ENCODE measurements at places on chromosomes 5 and 9.

DNA sequence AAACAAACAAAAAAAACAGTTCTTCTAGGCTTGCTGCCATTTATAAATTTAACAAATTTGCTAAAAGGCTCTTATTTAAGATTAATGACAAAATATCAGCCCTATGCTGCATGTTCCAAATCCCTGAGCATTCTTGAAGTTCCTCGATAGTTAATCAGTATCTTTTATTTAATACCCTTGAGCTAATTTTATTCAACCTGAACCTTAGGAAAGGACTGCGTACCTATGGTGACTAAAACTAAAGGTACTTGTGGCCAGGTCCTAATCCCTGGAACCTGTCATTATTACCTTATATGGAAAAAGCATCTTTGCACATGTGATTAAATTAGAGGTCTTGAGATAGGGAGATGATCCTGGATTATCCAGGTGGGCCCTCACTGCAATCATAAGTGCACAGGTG lies 10.5 kb upstream of the INIP start:
- DNase-seq, result no peak

DNA sequence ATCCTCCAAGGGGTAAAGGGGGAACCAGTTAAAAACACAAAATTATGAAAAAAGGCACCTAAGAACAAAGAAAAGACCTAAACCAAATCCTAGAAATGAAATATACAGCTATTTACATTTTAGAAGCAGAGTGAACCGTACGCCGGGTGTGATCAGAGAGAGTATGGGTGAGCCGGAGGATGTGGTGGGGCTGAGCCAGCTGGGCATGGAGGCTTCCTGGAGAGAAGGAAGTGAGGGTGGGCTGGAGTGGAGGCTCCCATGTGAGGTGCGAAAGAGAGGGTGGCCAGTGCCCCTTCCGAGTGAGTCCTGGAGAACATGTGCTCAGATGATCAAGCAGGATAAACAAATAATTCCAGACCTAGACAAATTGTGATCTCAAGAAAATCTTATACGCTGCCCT lies 111.6 kb downstream of the CACNA1B start:
- DNase-seq, result no peak

DNA sequence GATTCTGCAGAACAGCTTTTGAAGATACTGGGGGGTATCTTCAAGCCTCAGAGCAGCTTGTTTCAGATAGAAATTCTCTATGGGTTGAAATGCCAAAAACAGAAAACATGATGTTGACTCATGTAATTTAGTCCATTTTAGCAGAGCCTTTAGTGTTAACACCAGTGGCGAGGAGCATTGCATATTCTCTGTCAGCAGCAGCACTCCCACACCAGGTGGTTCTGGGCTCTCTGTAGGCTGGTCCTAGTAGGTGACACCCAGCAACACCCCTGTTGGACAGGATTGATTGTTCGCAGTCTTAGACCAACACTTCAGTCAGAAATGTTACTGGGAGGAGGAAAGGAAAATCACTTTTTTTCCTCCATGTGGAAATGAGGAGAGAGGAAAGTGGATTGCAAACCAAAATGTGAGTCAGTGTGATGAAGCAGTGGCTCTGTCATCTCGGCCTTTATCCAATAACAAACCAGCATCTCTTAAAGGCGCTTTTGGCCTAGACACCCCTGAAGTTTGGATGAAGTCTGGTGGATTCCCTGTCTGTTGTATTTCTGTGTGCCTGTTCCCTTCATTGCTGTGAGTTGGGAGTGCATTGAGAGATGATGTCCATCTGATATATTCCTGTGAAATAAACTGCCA lies 16.8 kb downstream of the SLC46A2 start:
- no peak for DNase-seq

- no peak for DNase-seq
These were observed 50.9 kb upstream of the FAM169A start for GRCh38 chr5:74916831-74917710.

GRCh38 chr5:168712280-168712924 lies 133.2 kb upstream of the PANK3 start:
- DNase-seq, result no peak

GRCh38 chr5:80117446-80117845 lies 82.3 kb downstream of the THBS4 start:
- no peak for DNase-seq

GRCh38 chr5:134079748-134080581 lies 34.5 kb upstream of the TCF7 start:
- DNase-seq, result no peak

- DNase-seq, result no peak
These were observed 672 bp upstream of the SUSD3 start for GRCh38 chr9:93057703-93058354.

DNA sequence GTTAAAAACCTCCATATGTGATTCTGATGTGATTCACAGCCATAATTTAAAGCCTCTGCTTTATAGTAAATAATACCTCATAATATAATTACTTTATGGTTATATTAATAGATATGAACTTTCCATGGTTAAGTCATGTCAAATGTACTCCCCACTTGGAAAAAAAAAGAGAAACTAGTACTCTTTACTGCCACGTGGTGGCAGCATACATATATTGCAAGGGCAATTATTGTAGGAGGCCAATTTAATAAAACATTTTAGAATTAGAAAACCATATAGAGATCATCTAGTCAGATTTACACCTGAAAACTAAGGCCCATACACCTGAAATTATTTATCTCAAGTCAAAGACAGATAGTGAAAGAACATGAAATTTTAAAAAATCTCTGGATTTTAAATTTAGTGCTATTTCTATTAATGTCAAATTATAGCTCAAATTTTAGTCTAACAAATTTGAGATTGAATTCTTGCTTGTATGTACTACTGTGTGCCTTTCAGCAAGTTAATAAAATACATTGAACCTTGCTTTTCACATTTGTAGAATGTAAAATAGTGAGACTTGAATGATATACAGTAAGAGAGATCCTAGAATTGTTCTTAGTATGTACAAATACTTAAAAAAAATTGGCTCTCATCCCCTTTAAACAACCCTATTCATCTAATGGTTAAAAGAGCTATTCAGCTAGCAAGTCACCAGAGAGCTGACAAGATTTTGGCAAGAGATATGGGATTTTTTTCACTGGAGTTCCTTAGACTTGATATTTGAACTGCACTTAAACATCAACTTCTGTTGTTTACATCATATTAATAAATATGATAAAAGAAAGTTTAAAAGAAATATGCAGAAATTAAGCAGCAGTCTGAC lies 603.8 kb downstream of the TLE4 start:
- DNase-seq, result peak; percentile 19

- DNase-seq, result no peak
These were observed 50.3 kb downstream of the SAR1B start for GRCh38 chr5:134582281-134582680.

DNA sequence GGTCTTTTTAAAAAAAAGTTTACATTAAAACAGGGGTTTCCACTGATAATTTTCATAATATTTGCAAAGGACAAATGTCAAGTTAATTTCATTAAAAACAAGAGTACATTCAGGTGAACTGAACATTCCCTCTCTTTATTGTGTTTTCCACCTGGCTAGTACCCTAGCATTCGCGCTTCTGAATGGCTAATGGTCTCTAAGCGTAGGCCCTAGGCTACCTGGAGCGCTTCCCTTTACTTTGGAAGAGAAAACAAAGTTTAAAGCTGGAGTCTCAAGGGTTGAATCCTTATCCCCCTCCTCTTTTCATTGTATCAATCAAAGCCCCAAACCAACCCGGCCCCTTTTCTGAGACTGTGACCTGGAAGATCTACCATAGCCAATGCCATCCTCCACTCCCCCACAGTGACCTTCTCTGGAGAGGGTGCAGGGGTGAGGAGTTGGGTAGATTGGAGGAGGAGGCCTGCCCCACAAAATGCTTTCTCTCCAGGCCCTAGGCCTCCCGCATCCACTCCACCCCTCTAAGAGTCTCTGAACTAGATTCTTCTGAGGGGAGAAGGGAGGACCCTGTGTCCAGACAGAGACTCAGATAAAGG lies 73.3 kb upstream of the TBCA start:
- DNase-seq, result no peak

DNA sequence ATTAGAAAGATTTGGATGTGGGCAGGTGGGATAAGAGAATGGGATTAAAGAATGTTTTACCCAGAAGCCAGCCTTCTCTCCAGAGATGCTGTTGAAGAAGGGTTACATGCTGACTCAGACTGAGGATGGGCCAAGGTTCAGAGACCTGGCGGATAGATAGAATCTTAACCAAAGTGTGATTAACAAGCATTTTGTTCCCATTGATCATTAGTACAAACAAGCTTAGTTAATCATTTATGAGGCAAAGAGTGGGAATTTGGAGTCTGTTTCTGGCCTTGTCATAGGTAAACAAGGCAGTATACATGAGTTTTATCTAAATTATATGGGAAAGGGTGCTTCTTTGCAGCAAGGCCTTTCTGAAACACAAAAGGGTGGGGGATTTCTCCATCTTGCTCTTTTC lies 20.8 kb upstream of the DTWD2 start:
- no peak for DNase-seq

DNA sequence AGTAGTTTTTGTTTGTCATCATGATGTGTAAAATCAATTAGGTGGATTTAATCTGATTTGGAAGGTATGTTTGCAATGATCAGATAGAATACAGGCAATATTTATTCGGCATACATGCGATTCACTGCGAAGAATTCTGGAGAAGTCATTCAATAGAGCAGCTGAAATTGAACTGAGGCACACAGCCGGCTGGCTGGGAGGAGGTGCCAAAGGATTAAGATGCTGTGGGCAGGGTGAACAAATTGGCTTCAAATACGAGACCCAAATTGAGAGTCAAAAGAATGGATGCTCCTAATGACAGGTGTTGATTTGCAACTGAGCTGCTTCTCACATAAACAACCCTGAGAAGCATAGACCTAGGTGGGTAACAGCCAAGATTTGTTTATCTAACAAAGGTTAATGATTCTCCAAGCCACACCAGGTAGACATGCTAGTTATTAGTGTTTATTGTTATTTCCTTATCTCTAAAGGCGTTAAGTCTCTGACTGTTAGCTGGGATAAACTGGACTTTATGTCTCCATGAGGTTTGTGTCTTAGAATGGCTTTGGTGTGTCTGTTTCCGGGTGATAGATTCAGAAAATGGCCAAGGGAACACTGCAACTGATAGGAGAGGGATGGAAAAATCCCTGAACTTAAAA lies 55.3 kb upstream of the CLINT1 start:
- no peak for DNase-seq

Measured in KBM-7 (cell line).